Muscle of leg (tissue), 16 donors: ENCODE measurements at places on chromosomes 1 and 21. TPM values are rescaled to one million over a fixed set of nuclear protein-coding genes. Genes with fewer than 3 reads are reported as not detected.

DIO1 gene
- 0.17 TPM for polyA plus RNA-seq

SAMD13 gene
- polyA plus RNA-seq: 6.8 TPM

CFH gene
- polyA plus RNA-seq: 107 TPM

ZNF683 gene
- polyA plus RNA-seq: not detected

LORICRIN gene
- polyA plus RNA-seq: not detected

RAB7B gene
- 10.6 TPM for polyA plus RNA-seq

DNASE2B gene
- 0.18 TPM for polyA plus RNA-seq

S100A7 gene
- polyA plus RNA-seq: not detected

GALNT2 gene
- polyA plus RNA-seq: 81.5 TPM

AKR7A3 gene
- polyA plus RNA-seq: 0.65 TPM

ASAP3 gene
- 54.2 TPM for polyA plus RNA-seq

MYBPHL gene
- 0.15 TPM for polyA plus RNA-seq

GBP1 gene
- 3.6 TPM for polyA plus RNA-seq

RTCA gene
- polyA plus RNA-seq: 29.0 TPM
